NCI-H774 (cell line): ENCODE measurements at places on chromosomes 3 and 15.

GRCh38 chr15:22966321-22967083 is 13.7 kb downstream of the CYFIP1 start:
- DNase-seq = no peak

DNA sequence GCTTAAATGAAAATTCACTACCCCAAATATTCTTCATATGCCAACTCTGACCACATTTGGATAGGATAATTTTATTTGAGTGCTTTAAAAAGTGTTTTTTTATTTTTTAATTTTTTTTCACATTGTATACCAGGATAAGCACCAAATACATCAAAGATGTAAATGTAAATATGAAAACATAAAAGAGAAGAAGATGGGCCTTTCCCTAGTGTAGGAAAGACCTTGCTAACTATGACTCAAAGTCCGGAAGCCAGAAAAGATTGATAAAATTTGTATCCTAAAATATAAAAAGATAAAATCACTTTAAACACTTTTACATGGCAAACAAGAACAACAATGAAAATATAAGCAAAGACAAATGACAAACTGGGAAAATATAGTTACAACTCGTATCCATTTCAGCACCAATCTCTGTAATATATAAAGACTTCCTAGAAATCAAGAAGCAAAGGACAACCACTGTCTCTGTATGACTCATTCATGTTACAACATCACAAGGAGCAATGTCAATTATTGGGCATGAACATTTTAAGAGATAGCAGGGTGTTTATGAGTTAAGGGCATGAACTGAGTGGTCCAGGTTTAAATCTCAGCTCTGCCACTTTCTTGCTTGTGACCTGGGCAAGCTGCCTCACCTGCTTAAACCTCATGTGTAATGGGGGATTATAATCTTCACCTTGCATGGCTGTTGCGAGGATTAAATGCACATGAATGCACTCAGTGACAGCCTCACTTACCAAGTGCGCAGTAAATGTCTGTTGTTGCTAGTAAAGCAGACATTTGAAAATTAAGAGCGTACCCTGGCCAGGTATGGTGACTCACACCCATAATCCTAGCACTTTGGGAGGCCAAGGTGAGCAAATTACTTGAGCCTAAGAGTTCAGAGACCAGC is 25.3 kb upstream of the ARHGEF3 start:
- DNase-seq = no peak

DNA sequence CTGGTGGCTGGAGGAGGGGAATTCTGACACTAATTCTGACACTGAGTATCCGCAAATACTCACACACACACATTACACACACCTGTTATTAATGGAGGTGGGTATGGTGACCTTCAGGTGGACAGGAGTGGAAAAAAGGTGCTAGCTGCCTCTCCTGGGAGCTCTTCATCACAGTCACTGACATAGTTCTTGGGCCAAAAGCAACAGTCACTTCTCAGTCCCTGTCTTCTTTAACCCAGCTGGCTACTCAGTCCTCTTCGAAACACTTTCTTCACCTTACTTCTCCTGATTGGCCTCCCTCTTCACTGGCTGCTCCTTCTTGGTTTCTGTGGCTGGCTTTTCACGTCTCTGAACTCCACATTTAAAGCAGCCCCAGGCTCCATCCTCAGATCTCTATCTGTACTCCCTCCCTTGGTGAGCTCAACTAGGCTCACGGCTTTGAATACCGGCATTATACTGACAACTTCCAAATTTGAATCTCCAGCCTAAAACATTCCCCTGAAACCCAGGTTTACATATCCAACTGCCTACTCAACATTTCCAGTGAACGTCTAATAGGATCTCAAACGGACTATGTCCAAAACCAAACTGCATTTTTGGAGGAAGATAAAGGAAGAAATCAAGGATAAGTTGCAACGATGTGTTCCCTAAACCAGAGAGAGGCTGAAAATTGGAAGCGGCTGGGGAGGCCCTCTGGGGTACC is 53.2 kb upstream of the HEG1 start:
- DNase-seq = no peak

DNA sequence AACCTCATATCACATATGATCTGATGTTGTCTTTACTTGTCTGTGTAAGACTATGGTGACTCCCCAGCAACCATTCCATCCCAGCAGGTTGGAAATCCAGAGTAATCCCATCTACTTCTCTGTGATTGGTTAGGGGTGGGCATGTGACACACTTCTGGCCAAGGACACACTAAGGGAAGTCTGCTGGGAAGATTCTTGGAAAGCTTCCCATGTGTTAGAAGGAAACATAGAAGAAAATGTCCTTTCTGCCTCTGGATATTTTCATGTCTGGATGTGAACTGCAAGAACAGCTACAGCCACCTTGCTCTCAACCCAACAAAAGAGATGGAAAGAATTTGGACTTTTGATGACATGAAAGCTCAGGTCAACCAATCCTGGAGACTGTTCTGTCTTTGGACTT is 2.6 kb upstream of the UBE2Q2 start:
- DNase-seq = no peak

DNA sequence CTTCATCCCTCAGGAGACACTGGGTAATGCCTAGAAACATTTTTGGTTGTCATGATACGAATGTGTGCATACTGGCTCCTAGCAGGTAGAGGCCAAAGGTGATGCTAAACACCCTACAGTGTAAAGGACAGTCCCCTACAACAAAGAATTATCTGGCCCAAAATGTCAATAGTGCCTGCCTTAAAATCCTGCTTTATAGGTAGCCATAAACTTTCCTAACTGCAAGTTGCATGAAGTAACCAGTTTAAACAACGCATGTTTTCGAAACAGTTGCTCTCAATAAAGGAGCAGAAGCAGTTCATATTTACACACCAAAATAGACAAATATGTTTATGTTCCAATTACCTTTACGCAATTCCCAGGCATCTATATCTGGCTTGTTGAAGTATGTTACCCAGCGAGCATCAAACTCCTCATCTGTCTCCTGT is 9.1 kb downstream of the COX5A start:
- DNase-seq = no peak

DNA sequence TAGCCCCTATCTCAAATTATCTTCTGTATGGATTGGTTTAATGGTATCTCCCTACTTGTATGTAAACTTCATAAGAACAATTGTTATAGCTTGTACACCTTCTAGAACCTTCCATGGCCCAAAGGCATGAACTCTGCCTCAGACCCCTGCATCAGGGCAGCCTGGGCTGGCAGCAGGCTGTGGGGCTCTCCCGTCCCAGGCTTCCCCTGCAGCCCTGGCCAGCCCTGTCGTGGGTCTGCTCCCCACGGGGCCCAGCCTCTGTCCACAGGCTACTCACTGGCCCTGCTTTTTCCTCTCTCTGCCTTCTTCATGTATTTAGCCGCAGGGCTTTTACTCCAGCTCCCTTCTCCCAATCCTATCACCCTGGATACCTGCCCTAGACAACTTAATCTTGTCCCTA is 4.4 kb downstream of the SCN5A start:
- DNase-seq = no peak

- DNase-seq = no peak
Measured at GRCh38 chr3:40265181-40265580, 44.3 kb upstream of the EIF1B start.

DNA sequence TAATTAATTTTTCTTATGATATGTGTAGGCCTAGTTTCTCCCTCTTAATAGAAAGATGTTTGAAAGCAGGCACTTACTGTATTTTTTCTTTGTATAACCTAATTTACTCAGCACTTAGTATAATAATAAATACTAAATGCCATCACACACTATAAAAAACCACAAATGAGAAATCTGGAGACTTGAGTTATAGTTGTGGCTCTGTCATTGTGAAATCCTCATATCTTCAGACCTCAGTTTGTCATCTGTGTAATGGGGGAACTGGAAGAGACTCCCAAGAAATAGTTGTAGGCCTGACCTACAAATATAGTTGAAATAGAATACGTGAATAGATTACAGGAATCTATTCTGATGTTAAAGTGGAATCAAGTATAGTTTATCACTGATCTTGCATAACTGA is 287.6 kb upstream of the DPH6 start:
- no peak for DNase-seq

- no peak for DNase-seq
Measured at GRCh38 chr3:63538919-63539318, 113.6 kb upstream of the SNTN start.

DNA sequence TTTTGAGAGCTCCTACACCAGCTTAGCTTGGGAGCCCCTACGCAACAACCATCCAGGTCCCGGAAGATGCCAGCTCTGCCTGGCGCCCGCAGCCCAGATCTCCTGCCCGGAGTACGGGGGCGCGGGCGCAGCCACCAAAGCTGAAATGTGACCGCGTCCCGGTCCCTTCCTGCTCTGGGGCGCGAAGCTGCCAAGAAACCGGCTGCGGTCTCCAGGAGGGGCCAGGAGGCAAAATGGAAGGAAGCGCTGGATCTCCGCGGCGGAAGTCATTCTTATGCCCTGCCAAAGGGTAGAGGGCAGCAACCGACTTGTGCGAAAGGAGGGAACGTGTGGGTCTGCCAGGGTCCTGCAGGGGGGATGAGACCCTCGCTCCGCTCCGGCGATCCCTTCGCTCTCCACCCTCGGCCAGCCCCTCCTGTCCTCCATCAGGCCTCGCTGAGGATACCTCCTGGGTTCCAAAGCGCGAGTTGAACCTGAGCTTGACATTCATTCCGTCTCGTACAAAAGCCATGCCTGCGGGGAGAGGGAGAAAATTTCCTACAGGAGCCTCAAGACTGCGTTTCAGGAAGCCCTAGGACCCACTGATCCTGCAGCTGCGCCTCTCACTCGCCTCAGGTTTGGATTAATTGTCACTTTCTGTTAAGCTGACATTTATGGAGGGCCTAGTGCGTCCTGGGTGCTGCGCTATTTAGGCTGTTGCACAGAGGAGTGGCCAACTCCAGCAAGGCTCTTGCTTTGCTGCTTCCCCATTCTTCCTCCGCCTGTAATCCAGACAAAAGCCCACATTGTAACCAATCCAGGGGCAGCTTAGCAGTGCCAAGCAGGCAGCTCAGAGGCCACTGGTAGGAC is 98.3 kb upstream of the VGLL3 start:
- DNase-seq = peak; percentile 60

DNA sequence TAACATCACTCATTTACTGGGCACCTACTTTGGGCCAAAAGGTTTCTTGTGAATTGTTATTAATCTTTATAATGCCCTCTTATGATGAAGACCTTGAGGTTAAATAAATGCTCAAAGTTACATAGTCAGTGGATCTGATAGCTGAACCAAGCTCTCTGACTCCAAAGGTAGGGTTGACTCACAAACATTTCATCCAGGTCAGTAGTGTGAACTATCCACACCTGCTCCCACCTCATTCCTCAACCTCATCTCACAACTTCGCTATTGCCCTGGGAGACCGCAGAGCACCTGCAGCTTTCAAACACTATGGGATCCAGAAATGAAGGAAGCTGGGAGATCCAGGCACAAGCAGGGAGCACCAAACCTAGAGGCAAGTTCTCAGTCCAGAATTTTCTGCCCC is 93.8 kb upstream of the FGF12 start:
- DNase-seq = no peak

- no peak for DNase-seq
Measured at GRCh38 chr15:99101501-99101900, 3.4 kb upstream of the SYNM start.

GRCh38 chr3:178054471-178054870 is 481.8 kb upstream of the KCNMB2 start:
- DNase-seq = no peak

DNA sequence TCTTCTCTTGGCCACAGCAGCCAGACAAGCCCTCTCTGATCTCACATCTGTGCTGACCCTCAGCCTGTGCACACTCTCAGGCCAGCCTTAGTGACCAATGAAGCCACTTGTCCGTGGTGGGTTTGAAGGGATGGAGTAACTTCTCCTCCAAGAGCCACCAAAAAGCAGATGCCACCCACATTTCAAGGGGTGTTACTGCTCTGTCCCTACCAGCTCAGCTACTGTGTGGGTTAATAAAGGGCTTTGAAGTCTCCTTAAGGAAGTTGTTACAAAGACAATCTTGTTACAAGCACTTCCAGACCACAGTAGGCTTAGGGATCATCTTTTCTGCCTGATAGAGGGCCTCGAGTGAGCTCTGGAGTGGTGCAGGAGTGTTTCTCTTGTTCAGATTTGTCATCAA is 3.3 kb upstream of the CA12 start:
- no peak for DNase-seq

GRCh38 chr15:66986951-66987350 is 78.5 kb upstream of the SMAD3 start:
- no peak for DNase-seq

DNA sequence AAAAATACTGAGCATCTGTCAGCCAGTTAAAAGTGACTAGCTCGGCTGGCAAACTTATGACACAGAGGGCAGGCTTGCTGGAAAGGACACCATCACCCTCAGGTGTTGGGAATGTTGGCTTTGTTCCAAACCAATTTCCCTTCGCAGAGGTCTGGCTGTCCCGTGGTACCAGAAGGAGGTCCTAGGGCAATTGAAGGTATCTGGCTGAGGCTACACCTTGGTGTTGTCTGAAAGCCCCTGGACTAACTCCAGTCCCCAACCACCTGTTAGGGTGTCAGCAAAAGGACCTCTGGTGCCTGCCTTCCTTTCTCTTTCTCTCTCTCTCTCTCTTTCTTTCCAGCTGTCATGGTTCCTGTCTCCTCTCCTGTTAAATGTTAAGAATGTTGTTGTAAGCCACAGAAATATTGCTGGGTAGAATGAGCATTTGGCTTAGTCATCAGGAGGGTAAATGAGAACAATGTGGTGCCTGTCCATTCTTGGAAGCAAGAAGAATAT is 12.5 kb downstream of the PRR20G start:
- DNase-seq = no peak

DNA sequence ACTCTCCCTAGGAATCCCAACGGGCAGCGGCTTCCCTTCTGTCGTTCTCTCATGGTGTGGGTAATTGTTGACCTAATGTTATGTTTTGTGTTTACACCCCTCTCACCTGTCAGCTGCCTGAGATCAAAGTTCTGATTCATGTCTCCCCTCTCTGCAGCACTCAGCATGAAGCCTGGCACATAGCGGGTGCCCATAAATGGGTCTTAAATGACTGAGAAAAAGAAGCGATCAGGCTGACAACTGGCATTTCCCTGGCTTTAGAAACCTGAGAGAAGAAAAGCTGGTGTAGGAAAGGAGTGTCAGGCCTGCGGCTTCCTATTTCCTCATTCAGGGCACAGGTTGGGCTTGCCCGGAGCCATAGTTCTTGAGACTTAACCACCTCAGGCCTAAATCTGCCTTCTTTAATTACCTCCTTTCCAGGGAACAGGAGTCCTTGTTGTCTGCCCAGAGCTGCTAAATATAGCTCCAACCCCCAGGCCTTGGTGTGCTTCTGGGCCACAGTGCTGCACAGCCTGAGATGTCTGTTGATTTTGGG is 31.8 kb downstream of the LPP start:
- peak; percentile 73 for DNase-seq

GRCh38 chr15:68384451-68385239 is 47.3 kb downstream of the ITGA11 start:
- no peak for DNase-seq

GRCh38 chr15:73936181-73936580 is 9.9 kb downstream of the LOXL1 start:
- peak; percentile 2 for DNase-seq

GRCh38 chr15:69951898-69952555 is 145.7 kb downstream of the TLE3 start:
- DNase-seq = no peak

GRCh38 chr3:43142472-43142871 is 36.6 kb upstream of the POMGNT2 start:
- DNase-seq = no peak
